ENCODE measurements at places on chromosomes 2 and 18. TPM values are rescaled to one million over a fixed set of nuclear protein-coding genes. Genes with fewer than 3 reads are reported as not detected.

DNA sequence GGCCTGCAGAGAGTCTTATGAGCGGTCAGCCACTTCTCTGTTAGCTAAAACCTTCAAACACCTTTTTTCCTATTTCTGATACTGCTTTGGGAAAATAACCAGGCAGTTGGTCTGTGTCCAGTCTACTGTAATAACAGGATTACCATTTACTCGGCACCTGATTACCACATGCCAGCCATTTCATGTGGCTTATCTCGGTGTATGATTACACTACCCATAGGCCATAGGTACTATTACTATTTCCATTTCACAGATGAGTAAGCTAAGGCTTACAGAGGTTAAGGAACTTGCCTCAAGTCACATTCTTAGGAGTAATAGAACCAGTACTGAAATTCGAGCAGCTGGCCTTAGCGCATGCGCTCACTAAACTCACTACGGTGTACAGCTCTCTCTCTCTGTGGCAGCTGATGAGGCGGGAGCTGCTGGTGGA lies 147.2 kb upstream of the L3MBTL4 start:
- H3K27ac ChIP-seq, result no peak overlapping the region
- no peaks in the 10 kb centered on the region for H3K4me1 ChIP-seq
- DNase-seq, result no peak
- H3K27me3 ChIP-seq, result no peaks in the 10 kb centered on the region
- H3K36me3 ChIP-seq, result no peaks in the 10 kb centered on the region

DNA sequence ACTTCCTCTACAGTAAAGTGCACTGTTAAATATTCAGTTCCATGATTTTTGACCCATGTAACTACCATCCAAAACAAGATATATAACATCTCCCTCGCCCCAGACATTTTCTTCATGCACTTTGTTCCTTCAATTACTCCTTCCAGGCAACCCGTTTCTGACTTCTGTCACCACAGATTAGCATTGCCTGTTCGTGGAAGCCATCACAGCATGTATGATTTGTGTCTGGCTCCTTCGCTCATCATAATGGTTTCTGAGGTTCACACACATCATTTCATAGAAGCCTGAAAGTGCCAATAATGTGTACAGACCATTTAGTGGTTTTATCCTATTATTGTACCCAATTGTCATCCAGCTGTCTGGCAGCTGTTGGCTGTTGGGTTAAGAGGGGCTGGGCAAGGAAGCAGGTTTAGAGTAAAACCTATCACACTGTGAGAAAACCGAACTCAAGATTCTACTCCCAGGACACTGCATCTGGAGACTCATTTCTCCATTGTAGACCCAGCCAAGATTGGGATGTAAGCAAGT lies 16.1 kb downstream of the ARHGAP28 start:
- no peaks in the 10 kb centered on the region for H3K4me1 ChIP-seq
- H3K36me3 ChIP-seq, result no peaks in the 10 kb centered on the region
- no peaks in the 10 kb centered on the region for H3K27me3 ChIP-seq
- DNase-seq, result no peak
- no peak overlapping the region for H3K27ac ChIP-seq

DNA sequence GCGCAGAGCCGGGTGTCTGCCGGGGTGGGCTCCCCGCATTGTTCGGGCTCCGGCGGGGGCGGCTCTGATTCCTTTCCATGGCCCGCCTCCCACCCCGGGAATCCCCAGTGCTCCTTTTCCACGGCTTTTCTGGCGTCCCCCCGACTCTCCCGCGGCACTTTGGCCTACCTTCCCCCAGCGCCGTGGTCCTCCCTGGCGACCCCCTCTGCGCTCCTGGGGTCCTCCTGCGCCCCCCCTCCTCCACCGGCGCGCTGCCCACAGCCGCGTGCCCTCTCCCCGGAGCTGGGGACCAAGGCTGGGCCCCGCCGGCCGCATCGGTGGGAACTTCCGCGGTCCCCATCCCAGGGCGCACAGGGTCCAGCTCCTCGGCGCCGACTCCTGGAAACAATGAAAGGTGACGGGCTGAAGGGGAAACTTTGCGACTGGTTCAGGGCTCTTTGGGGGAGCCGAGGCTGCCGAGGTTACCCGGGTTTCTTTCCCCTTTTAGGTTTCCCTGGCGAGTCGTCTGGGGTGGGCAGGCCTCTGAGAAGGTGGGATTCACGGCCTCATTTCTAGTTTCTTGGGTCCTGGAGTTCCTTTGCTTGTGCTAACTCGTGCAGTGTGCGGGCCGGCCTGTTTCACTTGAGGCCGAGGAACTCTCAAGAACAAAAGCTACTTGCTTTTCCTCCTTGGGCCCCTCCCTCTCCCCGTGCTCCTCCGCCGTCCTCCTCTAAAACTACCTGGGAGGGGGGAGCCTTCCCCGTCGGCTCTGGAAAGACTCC lies 2.2 kb downstream of the TGIF1 start:
- peak overlapping the region; percentile 97 for H3K27ac ChIP-seq
- no peak for DNase-seq
- peak overlapping the region; percentile 78 for H3K4me3 ChIP-seq
- H3K4me1 ChIP-seq, result peaks cover 68% of the 10 kb centered on the region
- peaks cover 2% of the 10 kb centered on the region for H3K36me3 ChIP-seq

RESP18 gene
- not detected for total RNA-seq

PLEK gene
- 10.1 TPM for total RNA-seq

DNA sequence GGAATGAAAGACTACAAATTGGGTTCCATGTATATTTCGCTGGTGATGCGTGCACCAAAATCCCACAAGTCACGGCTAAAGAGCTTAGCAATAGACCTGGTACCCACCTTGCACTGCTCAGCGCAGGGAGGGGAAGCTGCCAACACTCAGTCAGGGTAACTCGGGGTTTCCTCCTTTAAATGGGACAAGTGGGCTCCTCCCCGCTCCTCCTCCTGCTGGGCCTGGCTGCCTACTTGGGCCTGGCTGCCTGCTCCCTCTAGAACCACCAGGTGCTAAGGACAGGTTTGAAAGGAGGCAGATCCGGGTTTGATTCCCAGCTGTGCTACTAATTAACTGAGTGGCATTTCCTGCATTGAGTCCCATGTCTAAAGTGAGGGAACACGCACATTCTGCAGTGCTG lies 23.4 kb downstream of the MYO7B start:
- H3K4me1 ChIP-seq, result no peaks in the 10 kb centered on the region
- no peaks in the 10 kb centered on the region for H3K36me3 ChIP-seq
- H3K27ac ChIP-seq, result no peak overlapping the region
- no peak overlapping the region for H3K4me3 ChIP-seq

DNA sequence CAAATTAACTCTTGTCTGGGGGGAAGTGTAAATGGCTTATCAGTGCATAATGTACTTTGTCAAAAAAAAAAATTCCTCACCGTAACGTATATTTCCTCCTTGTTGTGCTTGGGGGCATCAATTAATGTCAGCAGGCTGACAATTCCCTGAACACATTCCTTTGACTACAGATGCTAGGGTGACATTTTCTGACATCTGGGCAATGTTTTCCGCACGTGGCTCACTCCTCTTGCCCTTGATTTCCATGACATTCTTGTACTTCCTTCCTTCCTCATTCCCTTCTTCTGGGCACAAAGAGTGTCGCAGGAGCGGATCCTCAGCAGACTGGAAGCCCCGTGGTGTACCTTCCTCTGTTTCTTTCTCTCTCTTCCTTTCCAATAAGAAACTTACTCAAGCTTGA lies 173.7 kb downstream of the SP3 start:
- no peak overlapping the region for H3K27ac ChIP-seq
- DNase-seq, result no peak
- peaks cover 5% of the 10 kb centered on the region for H3K27me3 ChIP-seq
- H3K4me1 ChIP-seq, result no peaks in the 10 kb centered on the region

GRCh38 chr18:9516437-9517064 lies 41.2 kb downstream of the RALBP1 start:
- no peaks in the 10 kb centered on the region for H3K4me1 ChIP-seq
- no peak for DNase-seq
- no peaks in the 10 kb centered on the region for H3K27me3 ChIP-seq
- no peak overlapping the region for H3K27ac ChIP-seq
- H3K36me3 ChIP-seq, result peaks cover 21% of the 10 kb centered on the region
- no peak overlapping the region for H3K4me3 ChIP-seq

ACTG2 gene
- 0.64 TPM for total RNA-seq

RAD51AP2 gene
- total RNA-seq, result not detected

AGXT gene
- not detected for total RNA-seq

ALPG gene
- total RNA-seq, result not detected
